CD4-positive, CD25-positive, alpha-beta regulatory T cell (primary cell): ENCODE measurements at places on chromosomes 4 and X. TPM values are rescaled to one million over a fixed set of nuclear protein-coding genes. Genes with fewer than 3 reads are reported as not detected.

The UCP1 gene
- not detected for total RNA-seq

DNA sequence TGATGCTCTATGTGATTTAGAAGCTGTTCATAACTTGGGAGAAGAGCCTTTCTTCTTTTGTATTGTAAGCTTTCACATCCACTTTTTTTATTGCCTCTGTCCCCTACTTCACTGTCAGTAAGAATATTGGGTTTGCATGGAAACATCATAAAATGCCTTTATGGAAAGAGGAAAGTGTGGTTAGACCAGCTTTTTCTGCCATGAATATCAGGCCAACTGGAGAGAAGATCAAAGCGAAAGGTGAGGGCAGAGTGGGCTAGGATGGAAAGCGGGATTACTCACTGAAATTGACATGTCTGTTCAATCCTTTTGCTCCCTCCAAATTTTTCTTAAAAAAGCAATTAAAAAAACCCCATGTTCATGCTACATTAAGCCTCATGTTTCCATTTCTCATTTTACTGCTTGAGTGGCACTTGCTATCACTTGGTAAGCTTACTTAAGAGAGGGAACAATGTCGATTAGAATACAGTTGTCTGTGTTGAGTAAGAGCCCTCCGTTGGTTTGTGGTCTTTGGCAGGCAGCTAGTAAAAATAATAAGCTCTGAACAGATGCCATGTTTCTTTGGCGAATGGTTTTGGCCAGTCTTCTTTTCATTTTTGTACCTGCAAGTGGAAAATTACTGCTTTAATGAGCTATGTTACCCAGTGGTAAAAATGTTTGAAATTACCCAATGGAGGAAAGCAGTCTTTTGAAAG is 35.9 kb downstream of the SUPT20HL1 start:
- no peak for DNase-seq

DNA sequence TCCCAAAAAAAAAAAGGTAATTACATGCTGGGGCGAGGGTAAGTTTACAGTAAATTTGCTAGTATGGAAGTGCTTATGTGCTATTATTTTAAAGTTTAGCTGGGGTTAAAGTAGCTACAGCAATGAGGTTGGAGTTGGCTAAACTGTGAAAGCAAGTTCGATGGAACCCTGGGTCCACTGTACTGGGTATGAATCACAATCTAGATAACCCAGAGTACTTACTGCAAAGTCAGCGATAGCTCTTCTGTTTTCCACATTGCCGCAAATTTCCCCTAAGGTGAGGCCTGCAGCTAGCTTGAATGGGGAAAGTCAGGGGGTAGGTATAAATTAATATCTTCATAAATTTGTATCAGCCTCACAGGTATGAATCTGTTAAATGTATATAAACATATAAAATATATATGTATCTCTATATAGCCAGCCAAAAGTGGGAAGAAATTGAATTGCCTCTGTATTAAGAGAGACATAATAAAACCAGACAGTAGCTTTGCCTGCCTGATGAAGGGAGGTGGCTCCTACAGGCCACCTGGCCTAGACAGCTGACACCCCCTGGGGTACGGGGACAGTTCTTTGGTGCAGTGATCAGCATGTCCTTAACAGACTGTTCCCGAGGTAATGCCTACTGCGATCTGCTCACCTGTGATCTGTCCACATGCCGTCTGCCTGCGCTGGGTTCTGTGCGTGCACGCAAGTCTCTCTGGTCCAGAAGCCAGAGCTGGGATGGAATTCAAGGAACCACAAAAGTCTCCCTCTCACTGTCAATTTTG is 30.6 kb downstream of the CLRN2 start:
- DNase-seq = no peak

GRCh38 chrX:107709266-107709806 is 66.3 kb downstream of the TSC22D3 start:
- DNase-seq = no peak

DNA sequence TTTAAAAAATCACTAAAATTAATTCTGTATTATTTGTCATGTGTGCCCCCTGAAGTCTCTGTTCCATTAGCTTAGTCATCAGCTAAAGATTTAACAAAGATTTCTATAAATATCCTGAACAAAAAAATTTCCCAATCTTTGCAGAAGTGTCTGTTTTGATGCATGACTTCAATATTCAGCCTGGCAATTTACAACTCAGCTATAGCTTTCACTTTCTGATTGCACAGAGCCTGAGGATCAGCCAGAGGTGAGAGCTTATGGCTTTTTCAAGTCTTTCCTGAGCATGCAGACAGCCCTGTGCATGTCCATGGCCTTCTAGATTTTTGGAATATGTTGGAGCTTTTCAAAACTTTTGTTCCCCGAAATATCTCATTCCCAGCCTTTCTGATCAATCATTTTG is 420.1 kb downstream of the ZNF674 start:
- DNase-seq = no peak

GRCh38 chr4:101022151-101023024 is 324.9 kb downstream of the PPP3CA start:
- DNase-seq = no peak

The AKAP4 gene
- total RNA-seq = not detected

DNA sequence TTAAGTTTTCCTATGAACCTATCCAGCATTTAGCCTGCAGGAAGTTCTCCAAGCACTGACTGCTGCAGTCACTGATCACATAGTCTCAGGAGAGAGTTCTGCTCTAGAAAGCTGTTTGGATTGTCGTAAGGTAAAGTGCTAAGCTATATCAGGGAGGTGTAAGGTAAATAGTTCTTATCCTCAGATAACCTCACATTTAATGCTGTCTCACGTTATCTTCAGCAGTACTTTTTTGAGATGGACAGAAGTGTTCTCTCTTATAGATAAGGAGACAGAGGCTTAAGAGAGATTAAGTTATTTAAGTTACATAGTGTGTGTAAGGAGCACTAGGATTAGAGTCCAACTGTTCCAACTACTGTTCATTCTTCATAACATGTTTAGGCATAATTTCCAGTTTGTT is 77.9 kb downstream of the STIM2 start:
- no peak for DNase-seq

The AFP gene
- not detected for total RNA-seq

The PABPC4L gene
- not detected for total RNA-seq

The LRAT gene
- total RNA-seq = not detected

DNA sequence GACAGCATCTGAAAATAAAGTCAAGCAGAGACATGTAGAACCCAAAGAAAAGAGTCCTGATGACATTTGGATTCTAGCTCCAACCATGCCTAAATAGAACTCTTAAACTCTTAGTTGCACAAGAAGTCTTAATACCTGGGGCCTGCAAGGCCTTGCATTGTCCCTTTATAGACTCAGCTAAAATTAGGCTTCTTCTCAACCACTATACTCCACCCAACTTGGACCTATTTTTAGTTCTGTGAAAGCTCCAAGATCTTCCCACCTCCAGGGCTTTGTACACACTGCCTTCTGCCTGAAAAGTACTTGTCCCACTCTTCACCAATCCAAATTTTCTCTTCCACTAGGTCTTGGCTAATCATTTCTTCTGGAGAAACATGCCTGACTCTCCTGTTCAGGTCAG is 36.5 kb downstream of the PLK4 start:
- DNase-seq = no peak

The KIAA0232 gene
- 25.3 TPM for total RNA-seq

The RBM46 gene
- not detected for total RNA-seq

GRCh38 chr4:168601899-168602298 is 105.0 kb downstream of the PALLD start:
- DNase-seq = no peak

GRCh38 chr4:65422109-65422508 is 248.2 kb downstream of the EPHA5 start:
- DNase-seq = no peak

- DNase-seq = no peak
Measured at GRCh38 chrX:40080894-40081678, 16.7 kb downstream of the BCOR start.

The RAB40AL gene
- not detected for total RNA-seq

GRCh38 chr4:118989098-118990080 is 100.7 kb downstream of the SYNPO2 start:
- no peak for DNase-seq

The TEX13B gene
- total RNA-seq = not detected

GRCh38 chr4:165754664-165755063 is 118.4 kb upstream of the TLL1 start:
- DNase-seq = no peak

DNA sequence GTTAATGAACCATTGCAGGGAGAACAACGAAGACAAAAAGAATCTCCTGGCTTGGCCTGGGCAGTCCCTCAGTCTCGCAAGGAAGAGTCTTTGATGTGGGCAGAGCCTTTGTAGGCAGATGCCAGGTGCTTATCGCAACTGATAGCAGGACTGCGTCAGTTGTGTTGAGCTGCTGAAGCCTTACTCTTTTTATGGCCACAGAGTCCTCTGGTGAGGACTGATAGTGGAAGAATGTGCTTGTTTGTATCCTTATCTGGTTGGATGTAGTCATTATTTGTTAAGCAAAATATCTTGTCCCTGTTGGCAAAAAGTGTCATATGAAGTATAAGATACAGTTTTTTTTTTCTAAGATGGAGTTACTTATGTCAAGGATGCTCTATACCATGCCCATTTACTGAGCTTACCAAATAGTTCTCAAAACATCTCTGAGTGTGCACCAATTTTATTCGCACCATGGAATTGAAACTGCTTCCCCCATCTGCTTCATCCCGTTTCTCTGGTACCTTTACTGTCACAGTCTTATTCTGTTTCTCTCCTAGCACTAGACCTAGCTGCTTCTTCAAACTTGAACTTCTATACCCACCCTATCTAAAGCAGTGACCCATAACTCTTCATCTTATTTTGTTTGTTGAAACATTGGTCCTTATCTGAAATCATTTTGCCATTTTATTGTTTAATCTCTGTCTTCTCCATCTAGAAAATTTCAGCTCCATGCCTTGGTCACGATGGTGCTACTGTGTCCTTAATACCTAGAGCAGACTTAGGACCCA is 47.0 kb upstream of the SPRY1 start:
- no peak for DNase-seq

GRCh38 chr4:56552273-56552672 is 46.7 kb downstream of the ARL9 start:
- no peak for DNase-seq

- no peak for DNase-seq
Measured at GRCh38 chr4:48462363-48462762, 20.8 kb upstream of the SLC10A4 start.

The SRPX gene
- total RNA-seq = not detected

- DNase-seq = no peak
Measured at GRCh38 chrX:153657161-153657560, 10.2 kb downstream of the DUSP9 start.

The DOCK11 gene
- total RNA-seq = 126 TPM

The MTCP1 gene
- 16.1 TPM for total RNA-seq

The RRAGB gene
- 11.2 TPM for total RNA-seq

DNA sequence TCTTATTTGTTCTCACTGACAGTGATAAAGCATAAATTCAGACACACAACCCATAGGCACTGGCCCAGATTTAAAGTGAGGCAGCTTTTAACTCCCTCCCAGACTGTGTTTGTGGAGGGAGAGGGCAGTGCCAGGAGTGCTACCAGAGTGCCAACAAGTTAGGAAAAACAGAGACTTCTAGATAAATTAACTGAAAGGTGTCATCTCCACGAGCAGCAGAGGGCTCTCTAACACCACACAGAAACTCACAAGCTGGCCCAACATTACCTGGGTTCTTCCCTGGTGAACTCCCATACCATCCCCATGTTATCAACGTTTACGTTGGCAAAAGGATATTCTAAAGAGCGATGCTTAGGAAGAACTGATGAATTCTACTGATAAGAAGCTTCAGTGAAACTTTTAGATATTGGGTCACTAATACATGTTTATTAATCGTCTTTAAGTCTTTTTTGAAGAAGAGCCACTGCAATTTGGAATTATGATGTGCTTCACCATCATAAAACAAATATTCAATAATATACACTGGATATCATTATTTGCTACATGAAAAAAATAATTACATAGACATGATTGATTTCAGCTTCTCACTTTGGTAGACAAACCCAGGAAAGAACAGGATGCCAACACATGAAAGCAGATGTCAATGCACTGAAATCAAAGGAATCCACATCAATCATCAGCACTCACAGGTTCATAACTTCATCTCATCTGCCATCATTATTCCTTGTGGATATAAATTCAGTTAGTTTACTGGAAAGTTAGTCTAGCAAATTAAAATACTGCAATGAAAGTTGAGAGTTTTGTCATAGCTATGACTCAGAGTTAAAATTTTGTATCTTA is 121.2 kb upstream of the NAP1L5 start:
- peak; percentile 52 for DNase-seq

DNA sequence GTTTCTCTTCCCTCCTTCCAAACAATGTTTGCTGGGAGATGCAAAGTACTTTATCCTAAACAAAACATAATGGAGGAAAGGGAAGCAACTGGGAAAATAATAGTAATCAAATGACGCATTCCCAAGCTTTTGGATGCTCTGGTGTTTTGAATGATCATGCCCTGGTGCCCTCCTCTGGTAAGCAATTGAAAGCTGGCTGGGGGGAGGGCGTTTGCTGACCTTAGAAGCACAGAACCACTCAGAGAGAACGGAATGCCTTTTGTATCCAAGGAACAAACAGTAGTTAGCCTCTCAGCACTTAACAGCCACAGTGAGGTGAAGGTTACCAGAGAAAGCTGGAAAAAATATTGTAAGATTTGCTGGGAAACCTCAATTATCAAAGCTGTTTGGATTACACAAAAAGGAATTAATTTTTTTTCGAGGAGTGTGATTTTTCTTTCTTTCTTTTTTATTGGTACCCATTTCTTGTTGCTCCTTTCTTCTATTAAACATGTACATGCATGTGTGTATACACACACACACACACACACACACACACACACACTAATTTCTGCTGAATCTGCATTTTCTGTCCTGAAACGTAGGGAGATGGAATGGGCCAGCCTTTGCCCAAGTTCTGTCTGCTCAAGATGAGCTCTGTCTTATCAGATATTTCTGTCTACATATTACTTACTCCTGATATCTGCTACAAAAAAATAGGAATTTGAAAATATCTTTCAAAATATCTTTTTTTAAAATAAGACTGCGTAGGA is 155.8 kb upstream of the IGFBP7 start:
- no peak for DNase-seq

The NAP1L3 gene
- 2.4 TPM for total RNA-seq

The SATL1 gene
- total RNA-seq = not detected

The TMEM150C gene
- not detected for total RNA-seq

DNA sequence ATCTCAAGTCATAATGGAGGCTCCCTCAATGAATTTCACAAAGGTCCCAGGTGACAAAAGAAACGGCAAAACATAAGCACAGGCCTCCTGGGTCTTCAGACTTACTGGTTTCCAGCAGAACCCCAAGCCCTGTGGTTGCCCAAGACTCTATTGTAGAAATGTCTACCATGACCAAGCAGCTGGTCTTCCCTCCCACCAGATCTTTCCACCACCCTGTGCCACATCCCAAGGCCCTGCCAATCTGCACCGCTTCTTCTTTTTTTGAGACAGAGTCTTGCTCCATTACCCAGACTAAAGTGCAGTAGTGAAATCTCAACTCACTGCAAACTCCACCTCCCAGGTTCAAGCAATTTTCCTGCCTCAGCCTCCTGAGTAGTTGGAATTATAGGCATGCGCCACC is 23.2 kb upstream of the TXK start:
- no peak for DNase-seq

DNA sequence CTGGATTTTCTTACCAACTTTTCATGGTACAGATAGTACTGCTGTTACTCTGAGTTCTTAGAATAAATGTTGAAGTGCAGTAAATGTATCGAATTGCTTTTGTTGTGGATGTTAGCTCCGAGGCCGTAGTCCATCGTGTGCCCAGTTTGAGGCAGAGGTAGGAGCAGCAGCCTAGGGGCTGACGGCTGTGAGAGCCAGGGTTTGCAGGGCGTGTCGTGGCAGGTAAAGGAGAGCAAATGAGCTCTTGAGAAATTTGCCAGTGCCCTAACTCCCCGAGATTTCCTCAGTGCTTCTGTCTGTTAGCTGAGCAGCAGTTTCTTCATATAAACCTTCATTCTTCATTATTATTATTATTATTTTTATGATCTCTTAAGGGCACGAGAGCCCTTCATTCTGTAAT is 21.6 kb downstream of the PRIMPOL start:
- no peak for DNase-seq
